Anterior cingulate cortex (tissue), 58 donors: ENCODE measurements at places on chromosomes 2 and 18.

- DNase-seq: no peak
Observed at GRCh38 chr18:40937386-40937785, 1017.6 kb upstream of the PIK3C3 start.

GRCh38 chr18:72544092-72544886 is at the start of gene CBLN2:
Gene CBLN2, minus strand, starts transcription at chr18:72544342. Its CDS starts 2,182 bp downstream, at chr18:72542160.
- peak; percentile 50 for DNase-seq

DNA sequence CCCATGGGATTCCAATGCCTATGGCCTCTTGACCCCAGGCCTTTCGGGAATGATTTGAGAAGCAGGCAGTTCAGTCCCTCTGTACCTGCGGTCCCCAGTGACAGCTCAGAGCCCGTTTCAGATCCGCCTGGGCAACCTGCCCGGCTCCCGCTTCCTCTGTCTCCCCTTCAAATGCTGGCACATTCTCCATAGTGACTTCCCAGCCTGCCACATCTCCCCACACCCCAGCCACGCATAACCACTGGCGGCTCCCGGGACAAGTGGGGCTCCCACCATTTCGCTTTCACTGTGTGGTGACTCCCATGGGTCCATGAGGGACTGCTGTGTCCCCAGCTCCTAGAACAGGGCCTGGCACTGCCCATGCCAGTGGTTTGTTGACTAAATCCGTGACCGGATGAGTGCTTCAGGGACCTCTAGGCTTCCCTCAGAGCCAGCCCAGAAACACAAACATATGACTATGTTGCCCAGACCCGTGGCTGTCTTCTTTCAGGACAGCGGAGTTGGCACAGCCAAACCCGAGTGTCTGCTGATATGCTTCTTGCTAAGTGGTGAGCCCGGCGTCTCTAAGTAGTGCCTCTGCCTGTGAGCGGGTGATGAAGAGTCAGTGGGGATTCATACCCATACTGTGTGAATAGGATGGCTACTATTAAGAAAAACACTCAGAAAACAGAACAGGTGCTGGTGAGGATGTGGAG is 91.2 kb downstream of the GLI2 start:
- no peak for DNase-seq

GRCh38 chr18:40375837-40376236 is 1579.2 kb upstream of the PIK3C3 start:
- no peak for DNase-seq

DNA sequence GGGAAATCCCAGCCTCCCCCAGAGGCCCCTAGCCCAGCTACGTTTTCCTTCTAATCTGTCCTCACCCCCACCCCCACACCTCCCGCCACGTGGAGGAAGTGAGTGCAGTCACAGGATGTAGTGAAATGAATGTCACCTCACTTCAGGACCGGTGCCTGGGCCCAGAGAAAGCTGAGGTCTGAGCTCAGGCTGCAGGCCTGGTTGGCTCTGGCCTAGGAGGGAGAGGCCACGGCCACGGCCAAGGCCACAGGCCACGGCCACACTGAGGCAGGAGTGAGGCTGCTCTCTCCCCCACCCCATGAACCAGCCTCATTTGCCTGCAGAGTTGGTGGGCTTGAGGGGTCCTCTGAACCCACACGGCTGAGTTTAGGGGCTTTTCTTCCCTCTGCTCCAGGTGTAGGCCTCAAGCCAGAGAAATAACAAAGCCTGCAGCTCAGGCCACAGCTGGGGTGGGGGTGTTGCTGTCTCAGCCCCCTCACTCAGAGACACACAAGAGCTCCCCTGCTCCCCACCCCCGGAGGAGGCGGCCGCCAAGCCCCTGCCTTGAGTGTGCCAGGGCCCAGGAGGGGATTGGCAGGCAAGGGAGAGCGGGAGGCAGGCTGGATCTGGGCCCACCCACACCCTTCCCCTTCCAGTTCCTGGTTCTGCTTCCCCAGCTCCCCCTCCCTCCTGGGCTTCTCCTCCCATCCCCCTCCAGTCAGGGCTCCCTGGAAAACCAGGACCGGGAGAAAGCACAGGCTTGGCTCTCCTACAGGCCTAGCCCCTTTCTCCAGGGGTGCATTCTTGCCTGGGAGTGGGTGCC is 27.0 kb downstream of the DNMT3A start:
- peak; percentile 73 for DNase-seq
